Islet precursor cell (in vitro differentiated cells): ENCODE measurements at places on chromosomes 3 and 15.

DNA sequence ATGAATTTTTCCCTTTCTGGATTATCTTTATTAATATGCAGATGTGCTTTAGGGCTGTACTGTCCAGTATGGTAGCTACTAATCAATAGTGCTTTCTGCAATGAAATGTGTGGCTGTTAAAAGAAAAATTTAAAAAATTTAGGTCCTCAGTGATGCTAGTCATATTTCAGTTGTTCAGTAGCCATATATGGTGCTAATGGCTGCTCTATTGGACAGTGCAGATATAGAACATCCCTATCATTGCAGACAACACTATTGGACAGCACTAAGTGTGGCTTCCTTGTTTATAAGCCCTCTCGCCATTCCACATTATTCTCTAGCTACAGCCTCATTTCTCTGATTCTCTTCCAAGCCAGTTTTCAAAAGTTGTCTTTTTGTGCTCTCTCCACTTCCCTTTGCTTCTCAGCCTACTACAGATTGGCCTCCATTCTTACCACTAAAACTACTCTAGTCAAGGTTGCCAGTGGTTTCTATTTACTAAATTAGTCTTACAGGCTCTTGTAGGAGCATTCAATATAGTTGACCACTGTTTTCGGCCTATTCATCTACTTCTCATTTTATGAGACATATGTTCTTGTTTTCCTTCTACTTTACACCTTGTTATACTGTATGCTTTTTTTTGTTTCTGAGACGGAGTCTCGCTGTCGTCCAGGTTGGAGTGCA is 9.5 kb downstream of the MAPK6 start:
- DNase-seq, result no peak

DNA sequence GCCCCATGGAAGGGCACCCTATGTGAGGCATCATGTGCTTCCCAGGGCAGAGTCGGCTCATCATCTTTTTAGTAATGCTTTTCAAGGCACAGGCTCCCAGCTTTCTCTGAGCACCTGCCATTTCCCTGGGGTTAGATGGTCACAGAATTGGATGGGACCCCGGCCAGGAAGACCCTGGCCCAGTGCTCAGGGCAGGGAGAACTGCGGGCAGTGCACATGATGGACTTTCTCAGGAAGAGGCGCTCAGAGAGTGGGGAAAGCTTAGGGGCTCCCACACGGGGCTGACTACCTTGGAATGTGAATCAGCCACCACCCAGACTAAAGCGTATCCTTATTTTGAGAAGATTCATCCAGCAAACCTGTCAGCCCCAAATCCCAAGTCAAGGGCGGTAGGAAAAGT is 16.5 kb upstream of the SKOR1 start:
- DNase-seq, result peak; percentile 32

DNA sequence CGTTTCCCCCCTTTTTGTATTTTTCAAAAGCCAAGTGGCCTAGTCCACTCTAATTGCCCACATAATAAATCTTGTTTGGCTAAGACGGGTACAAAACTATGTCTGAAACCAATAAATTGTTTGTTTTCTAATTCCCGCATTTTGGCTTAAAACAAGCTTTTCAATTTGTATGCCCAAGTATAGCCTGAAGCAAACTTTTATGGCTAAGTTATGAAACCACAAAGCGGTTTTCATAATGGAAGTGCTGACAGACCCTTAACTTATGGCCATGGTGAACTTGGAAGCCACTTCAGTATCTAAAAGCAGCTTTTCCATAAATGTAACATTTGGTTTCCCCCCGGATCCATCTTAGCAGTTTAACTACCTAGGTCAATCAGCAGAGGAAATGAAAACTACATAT is 29.9 kb upstream of the POLR2M start:
- no peak for DNase-seq

DNA sequence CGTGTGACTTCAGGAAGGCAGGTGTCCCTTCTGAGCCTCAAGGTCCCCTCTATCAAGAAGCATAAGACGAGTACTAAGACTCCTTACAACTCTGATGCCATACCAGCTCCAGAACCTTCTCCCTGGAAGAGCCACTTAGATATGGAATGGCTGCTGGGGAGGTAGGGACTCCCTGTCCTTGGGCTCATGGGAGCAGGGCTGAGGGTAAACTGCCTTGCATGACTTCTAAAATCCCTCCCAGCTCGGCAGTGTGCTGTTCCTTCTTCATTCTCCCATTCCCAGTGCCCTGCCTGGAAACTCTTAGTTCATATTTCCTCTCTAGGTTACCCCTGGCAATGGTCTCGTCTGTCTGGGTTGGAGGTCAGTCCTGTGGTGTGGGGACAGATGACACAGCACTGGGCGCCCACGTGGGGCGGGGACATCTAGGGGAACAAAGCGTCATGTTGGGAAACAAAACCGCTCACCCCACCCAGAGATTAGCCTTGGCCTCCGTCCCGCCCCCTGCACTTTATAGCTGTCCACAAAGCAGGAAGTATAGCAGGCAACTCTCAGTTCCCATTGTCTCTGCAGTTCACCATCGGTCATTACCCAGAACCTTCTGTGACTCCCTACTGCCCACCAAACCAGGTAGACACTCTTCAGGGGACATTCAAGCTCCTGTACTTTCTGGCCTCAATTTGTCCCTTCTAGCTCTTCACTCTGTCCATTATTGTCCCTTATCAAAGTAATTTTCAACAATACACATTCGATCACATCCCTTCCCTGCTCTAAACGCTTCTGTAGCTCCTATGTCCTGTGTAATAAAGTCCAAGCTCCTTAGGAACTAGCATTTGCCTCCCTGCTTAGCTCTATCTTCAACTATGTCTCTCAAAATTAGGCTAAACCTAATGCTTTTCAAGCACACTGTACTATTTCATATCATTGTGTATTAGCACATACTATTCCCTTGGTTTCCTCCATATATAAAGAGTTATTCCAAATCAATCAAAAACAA is 73.8 kb downstream of the IQSEC1 start:
- DNase-seq, result no peak

DNA sequence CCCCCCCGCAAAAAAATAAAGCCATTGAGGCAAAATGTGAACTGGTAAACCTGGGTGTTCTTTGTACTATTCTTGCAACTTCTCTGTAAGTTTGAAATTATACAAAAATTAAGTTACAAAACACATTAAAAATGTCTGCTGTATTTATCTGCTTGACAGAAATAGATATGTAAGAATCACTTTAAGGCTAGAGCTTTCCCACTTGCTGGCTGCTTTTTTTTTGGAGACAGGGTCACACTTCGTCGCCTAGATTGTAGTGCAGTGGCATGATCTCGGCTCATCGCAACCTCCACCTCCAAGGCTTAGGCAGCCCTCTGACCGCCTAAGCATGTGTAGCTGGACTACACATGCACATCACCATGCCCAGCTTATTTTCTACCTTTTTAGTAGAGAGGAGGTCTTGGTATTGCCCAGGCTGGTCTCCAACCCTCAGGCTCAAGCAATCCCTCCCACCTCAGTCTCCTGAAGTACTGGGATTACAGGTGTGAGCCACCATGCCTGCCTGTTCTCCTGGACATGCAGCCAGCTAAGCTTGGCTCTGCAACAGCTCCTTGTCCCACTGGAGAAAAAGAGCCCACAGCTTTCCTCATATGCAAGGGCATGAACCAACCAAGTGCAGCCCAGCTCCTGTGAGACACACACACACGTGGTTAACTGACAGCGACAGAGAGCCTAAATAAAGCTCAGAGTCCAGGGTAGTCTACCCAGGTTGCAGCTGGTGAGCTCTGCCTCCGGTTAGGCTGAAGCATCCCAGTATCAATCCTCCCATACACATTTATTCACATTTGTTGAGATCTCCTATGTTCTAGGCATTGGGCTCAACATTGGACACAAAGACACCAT is 4.5 kb downstream of the RPS17 start:
- peak; percentile 51 for DNase-seq

- no peak for DNase-seq
These were observed 9.5 kb downstream of the RPSA start for GRCh38 chr3:39415983-39416382.
